ENCODE measurements at places on chromosomes 11 and 22.

DNA sequence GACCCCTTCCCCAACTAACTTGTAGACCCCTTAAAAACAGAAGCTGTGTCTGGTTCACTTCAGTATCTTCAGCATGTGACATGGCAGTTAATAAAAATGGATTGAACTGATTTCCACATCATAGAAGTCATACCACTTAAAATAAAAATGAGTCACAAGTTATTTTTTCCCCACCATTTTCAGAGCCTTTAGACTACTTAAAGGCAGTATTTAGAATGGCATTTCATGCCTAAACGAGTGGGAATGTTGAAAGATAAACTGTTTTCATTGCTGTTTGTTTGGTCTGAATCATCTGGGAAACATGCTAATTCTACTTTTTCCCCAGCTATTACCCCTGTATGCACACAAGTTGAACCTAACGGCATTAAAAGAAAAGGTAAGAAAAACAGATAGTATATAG lies 324.0 kb downstream of the RAB38 start:
- DNase-seq: no peak

DNA sequence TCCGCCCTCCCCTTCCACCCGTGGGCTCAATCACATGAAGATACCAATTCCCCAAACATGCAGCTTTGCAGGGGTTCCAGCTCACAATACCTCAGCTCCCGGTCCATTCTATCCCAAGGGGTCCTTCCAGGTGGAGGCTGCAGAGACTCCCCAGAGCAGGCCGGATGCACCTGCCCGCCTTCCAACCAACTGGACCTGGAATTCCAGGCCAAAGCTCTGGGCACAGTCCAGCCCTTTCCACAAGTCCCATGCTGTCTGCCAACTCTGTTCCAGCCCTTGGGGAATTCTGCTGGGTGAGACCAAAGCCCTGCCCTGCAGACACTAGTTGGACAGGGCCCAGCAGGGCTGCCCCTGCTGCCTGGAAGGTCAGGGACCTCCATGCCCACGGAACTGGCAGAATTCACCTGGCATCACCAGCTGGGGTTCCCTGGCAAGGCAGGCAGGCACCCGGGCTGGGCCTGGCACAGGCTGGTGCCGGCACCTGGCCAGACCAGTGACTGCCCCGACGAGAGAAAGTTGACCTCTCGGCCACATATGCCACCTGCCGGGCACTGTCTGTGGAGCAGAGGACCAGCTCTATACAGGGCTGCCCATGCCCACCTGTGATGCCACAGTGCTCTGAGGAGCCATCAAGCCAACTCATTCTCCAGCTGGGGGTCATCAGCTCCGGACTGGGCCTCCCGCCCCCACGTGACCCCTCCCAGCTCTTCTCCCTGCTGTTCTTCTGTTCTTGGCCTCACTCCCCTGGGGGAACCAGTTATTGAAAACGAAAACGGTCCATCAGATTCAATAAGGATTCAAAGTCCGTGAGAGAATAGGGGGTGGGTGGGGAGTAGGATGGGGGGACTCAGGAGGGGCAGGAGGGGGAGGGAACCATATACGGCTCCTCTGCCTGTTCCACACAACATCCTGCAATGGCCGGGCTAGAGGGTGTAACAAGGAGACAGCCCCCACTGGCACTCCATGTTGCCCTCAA lies 4.7 kb downstream of the SYT7 start:
- no peak for DNase-seq

DNA sequence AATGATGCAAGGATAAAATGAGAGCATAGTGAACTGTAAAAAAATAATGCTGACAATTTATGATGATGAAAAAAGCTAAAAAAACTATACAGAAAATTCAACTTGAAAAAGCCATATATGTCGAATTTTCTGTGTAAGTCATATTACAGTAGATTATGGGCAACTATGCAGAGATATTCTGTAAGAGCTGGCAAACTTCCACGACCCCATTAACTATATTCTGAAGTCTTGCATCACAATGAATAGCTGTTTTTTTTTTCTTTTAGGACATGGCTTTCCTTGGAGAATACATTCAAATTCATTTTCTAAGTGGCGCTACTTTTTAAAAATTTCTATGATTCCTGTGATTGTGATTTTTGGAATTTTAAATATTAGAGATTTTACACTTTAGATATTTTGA lies 18.4 kb downstream of the PSMD13 start:
- no peak for DNase-seq

DNA sequence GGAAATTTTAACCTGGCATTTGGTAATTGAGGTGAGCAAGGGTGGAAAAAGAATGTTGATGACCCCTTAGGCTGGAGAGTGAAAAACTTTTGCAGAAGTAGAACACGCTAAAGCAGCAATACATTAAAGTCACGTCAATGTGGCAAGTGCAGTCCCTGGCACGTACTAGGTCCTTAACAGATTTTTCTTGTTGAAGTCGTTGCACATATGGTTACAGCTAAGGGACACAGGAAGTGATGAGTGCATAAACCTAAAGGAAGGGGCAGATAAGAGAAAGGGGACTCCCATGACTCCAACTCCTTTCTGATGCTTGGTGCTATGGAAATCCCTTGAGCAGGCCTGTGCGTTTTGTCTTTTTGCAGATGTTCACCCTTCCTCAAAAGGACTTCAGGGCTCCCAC lies 1.2 kb downstream of the ACCS start:
- no peak for DNase-seq

DNA sequence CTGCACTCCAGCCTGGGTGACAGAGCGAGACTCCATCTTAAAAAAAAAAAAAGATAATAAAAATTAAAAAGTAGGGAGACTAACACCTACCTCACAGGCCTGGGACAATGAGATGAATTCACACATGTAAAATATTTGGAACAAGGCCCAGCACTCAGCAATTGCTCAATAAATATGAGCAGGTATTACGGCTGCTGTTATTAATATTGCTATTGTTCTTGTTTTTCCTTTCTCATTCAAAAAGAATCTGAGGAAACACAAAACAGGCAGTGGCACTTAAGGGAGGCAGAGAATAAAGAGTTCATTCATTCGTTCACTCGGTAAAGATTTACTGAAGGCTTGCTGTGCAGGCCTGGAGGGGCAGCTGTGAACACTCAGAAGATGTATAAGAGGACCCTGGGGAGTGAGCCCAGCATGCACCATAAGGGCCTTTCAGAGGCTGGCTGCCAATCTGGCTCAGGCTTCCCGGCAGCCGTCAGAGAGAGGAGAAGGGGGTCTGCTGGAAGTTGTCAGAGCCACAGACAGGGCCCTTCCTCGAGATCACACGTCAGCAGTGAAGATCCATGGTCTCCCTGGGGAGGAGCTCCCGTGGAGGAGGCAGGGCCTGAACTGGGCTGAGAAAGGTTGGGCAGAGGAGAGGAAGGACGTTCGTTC lies 51.6 kb upstream of the TCF20 start:
- no peak for DNase-seq

GRCh38 chr22:44098966-44099530 lies 74.9 kb downstream of the PARVB start:
- no peak for DNase-seq

DNA sequence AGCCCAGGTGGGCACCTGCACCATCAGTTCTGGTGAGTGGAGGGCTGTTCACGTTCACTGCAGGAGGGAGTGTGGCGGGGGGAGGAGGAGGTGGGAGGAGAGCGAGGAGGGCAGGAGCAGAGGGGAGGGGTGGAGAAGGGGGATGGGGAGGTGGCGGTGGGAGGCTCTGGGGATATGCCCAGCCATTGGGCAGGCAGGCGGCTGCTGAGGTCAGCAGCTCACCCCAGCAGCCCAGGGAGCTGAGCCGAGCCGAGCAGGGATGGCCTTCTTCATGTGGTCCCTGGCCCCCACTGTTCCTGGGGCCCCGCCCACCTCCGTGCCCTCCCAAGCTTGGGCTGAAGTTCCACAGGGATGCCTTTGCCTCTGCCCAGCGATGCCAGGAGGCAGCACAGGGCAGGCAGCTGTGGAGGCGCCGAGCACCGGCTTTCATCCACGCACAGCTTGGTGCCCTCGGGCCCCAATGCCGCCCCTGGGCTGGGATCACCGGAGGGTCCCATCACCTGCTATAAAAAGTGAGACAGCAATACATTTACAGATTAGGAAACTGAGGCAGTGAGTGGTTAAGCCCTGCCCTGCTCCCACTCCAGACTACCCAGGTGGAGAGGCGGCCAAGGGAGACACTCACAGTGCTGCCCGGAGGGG lies 21.6 kb downstream of the RTN4R start:
- no peak for DNase-seq

DNA sequence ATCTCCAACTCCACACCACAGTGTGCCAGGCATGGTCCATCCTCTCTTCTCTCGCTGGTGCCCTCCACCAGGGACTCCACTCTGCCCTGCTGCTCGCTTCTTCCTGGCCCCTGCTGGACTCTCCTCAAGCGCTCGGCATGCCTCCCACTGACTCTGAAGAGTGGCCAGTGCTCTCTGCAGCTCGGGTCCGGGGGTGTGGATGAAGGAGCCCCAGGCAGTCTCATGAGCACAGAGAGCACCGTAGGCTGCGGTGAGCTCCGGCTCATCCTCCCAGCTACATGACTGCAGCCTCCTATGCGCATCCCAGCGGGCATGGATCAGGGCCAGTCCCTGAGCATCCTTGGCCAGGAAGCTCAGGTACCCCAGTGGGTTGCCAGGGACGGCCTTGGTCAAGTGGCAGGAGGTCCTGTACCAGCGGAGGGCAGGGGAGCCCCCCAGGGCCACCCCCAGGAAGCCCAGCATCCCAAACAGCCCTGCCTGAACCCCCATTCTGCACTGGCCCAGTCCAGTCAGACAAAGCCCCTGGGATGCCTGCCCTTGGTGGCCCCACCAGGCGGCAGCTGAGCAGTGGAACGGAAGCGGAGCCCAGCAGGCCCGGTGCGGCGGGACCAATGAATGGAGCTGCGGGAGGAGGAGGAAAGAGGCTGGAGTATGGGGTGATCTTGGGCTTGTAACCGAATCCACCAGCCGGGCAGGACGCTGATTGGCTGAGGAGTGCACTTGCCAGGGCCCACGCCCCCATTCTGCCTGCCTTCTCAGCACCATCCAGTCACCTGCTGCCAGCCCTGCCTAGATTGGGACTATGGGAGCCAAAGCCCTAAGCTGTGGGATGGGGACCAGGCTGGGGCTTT lies at the start of gene PLA2G3:
PLA2G3 (minus strand) TSS at position 643 of the 851 bp plus-strand sequence; CDS start at position 489, 154 bp downstream.
- DNase-seq: no peak

- DNase-seq: no peak
Observed at GRCh38 chr11:93622043-93622442, 39.4 kb upstream of the CEP295 start.

GRCh38 chr11:72798361-72798760 lies 4.5 kb upstream of the STARD10 start:
- DNase-seq: no peak

GRCh38 chr11:82191695-82192094 lies 542.0 kb downstream of the FAM181B start:
- DNase-seq: no peak

- DNase-seq: no peak
Observed at GRCh38 chr11:77026221-77026620, 8.0 kb upstream of the B3GNT6 start.

DNA sequence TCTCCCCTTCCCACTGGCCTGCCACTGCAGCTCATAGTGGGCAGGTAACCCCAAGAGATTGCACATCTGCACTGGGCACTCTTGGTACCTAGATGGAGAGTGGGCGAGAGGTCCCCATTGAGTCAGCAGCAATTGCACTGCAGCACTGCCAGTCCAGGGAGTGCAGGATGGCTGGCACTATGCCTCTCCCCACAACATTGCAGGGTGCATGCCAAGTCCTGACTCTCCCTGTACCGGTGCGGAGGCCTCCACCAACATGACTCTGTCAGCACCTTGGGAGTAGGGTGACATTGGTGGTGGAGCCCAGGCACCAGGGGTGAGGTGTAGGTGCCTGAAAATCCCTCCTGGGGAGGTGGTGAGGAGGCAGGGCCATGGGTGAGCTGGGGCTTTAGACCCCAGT lies 82.2 kb downstream of the TRAF6 start:
- DNase-seq: no peak

DNA sequence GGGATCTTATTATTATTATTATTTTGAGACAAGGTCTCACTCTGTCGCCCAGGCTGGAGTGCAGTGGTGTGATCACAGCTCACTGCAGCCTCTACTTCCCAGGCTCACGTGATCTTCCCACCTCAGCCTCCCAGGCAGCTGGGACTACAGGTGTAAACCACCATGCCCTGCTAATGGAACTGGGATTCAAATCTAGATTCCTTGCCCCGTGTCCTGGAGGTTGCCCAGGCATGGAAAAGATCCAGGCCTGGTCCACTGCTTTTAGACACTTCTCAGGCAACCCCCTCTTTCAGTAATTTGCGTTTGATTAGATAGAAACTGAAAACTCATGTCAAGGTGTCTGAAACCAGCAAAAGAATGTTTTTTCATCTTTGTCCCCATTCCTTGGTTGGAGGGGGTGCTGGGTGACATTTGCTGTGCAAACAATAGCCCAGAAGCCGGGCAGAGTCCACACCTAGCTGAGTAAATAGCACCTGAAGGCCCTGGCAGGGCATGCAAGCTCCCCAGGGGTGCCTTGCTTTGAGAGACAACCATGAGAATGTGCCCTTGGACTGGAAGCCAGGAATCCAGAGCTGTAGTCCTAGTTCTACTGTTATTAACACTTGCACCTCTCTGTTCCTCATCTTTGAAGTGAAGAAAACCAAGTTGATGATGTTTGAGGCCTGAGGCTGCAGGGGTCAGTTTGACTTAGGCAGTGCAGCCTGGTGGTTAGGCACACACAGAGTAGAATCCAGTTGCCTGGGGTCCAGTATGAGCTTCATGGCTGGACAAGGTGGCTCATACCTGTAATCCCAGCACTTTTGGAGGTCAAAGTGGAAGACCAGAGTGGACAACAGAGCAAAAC lies 19.1 kb upstream of the XBP1 start:
- DNase-seq: no peak

DNA sequence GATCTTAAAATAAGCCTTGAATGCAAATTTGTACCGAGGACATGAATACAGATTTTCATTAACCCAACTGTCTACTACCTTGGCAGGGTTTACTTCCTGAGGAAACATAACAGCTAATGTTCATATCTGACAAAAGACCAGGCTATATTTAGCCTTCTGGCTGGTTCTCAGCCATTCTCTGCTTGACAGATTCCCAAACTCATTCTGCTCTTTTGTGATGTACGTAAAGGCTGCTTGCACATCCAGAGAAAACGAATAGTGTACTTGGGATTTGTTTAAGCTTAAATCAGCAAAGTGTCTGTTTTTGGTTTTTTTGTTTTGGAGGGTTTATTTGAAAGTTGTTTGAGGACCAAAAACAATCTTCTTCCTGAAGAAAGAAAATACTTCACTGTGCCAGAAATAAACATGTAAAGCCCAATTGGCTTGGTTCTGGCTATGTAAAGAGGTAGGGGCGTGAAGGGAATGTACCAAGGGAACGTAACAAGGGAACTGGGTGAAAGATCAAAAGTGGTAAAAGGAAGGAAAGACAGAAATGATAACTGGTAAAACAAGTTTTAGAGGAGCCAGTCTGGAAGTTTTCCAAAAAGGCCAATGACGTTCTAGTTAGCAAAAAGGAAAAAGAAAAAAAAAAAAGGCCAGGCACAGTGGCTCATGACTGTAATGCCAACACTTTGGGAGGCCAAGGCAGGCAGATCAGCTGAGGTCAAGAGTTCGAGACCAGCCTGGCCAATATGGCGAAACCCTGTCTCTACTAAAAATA lies 21.4 kb upstream of the CRTAM start:
- DNase-seq: no peak

- DNase-seq: no peak
Observed at GRCh38 chr11:131242476-131243000, 127.9 kb upstream of the NTM start.

GRCh38 chr11:65314501-65315203 lies at the start of gene CDC42EP2:
Gene CDC42EP2 (plus strand): TSS chr11:65314866. CDS start chr11:65320899, 6,033 bp downstream.
- DNase-seq: peak; percentile 43

Data from thymus (tissue), 14 donors.